ENCODE measurements at places on chromosomes 2 and 18.

DNA sequence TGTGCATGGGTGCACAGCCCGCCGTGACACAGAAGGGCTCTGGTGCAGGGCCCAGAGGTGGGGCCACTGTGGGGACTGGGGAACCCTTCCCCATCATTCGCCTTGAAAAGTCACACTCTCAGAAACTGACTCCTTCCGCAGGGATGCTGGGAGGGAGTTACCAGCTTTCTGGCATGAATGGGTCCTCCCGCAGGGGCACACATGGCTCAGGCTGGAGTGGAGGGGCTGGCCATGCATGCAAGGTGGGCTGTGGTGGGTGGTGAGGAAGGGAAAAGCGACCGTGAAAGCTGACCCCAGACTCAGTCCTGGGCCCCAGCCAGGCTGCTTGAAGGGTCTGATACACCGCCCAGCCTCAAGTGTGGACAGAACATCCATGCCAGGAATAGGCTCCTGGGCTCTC lies 201.1 kb downstream of the TNS1 start:
- DNase-seq, result no peak

- DNase-seq, result no peak
Observed at GRCh38 chr2:40225670-40226210, 226.2 kb downstream of the SLC8A1 start.

DNA sequence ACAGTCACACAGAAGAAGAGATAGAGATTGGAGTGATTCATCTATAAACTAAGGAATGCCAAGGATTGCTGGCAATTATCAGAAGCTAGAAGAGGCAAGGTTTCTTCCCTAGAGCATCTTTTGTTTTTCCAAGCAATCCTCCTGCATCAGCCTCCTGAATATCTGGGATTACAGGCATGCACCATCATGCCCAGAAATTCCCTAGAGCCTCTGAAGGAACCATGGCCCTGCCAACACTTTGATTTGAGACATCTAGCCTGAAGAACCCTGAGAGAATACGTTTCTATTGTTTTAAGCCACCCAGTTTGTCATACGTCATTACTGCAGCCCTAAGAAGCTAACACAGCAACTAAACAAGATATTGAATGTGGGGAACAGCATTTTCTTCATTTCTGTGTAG lies 525.0 kb downstream of the ERBB4 start:
- DNase-seq, result no peak

DNA sequence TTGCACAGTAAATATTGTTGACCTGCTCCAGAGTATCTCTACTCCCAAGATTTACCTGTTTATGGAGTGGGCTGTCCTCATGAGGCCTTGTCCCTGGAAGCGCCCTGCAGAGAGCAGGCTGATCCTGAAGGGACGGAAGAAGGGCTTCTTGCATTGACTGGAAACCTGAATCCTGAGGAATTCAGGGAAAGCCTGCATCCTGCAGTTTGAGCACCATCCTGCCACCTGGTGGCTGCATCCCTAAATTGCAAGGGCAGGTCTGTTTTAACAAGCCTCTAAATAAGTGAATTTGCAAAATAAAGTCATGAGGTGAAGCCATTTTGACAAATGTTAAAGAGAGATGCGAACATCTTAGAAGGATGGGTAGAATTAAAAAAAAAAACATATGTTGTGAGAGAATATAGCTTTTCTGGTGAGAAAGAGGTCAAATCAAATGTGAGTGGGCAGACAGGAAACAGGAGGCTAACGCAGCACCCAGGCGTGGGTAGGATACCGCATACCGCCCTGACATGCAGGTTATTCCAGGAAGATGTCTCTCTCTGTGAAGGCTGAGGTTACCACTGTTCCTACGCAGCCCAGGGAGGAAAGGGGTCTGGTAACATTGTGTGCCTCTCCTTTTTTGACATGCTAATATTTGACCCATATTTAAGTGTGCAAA lies 754.9 kb downstream of the RNF144A start:
- DNase-seq, result peak; percentile 28

DNA sequence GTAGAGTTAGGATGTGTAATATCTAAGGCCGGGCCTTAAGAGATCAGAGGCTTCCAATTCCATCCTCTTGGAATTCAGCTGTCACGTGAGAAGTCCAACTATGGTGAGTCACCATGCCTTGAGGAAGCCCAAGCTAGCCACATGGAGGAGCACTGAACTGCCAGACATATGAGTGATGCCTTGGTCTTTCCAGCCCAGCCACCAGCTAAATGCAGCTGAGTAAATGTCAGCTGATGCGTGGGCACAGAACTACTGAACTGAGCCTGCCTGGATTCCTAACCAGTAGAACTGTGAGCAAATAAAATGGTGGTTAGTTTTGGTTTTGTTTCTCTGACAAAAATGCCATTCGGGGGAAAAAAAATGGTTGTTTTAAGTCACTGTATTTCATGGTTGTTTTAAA lies 153.7 kb upstream of the SERTAD2 start:
- no peak for DNase-seq

- DNase-seq, result no peak
Observed at GRCh38 chr2:98396745-98397355, 47.8 kb upstream of the INPP4A start.

GRCh38 chr2:41907771-41908207 lies 140.0 kb upstream of the PKDCC start:
- no peak for DNase-seq

- DNase-seq, result no peak
Observed at GRCh38 chr2:219906114-219907010, 278.9 kb downstream of the SLC4A3 start.

- no peak for DNase-seq
Observed at GRCh38 chr2:201842131-201842860, 36.0 kb downstream of the CDK15 start.

GRCh38 chr2:31962757-31963361 lies 47.9 kb downstream of the MEMO1 start:
- DNase-seq, result no peak

- DNase-seq, result no peak
Observed at GRCh38 chr2:51304311-51304710, 272.4 kb upstream of the NRXN1 start.

DNA sequence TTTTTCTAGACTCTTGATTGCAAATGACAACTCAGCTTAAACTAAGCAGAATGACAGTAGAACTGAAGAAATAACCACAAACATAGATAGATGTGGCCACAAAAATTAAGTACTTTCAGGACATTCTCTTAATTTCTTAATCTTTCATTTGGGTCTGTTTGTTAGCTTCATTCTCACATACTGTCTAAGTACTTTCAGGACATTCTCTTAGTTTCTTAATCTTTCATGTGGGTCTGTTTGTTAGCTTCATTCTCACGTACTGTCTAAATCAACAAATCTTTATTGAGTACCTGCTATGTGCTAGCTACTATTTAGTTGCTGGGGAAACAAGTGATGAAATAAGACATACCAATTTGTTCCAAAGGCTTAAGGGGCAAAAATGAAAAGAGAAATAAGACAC lies 35.1 kb downstream of the FAM117B start:
- no peak for DNase-seq

DNA sequence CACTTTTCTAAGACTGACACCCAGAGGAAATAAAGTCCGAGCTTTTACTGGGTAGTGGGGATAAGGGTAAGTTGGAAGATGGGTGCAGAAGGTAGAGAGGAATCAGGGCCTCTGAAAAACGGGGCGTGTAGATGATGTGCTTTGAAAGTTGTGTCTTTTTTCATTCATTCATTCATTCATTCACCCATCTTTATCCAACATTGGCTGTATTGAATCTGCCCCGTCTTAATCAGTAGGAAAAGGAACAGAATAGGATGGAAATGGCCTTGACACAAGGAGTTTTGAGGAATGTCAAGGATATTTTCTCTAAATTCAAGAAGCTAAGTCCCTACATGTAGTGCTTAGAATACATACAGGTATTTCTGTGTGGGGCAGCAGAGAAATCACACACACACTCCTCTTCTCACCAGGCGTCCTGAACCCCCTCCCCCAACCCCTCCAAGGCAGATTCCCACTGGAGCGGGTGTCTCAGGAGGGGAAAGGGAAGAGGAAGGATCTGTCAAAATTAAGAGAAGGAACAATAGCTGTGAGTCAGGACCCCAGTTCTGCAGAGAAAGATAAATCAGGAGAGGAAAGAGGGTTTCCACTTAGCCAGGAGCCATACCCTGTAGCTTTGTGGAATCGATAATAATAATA lies 13.9 kb downstream of the DYSF start:
- no peak for DNase-seq

DNA sequence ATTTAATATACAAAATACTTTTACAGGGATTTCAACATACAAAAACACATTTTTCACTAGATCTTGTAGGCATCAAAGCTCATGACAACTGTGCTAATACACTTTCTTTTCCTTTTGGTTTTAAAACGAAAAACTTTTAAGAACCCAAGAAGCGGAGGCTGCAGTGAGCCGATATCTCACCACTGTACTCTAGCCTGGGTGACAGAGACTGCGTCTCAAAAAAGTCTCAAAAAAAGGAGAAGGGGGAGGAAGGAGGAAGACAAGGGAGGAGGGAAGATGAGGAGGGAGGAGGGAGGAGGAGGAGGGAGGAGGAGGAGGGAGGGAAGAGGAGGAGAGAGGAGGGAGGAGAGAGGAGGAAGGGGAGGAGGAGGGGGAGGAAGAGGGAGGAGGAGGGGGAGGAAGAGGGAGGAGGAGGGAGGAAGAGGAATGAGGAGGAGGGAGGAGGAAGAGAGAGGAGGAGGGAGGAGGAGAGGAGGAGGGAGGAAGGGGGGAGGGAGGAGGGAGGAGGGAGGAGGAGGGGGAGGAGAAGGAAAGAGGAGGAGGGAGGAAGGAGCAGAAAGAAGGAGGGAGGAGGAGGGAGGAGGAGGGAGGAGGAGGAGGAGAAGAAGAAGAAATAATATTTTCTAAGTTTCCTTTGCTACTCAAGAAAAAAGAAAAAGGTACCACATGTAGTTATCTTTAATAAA lies 13.8 kb downstream of the ROCK2 start:
- no peak for DNase-seq

DNA sequence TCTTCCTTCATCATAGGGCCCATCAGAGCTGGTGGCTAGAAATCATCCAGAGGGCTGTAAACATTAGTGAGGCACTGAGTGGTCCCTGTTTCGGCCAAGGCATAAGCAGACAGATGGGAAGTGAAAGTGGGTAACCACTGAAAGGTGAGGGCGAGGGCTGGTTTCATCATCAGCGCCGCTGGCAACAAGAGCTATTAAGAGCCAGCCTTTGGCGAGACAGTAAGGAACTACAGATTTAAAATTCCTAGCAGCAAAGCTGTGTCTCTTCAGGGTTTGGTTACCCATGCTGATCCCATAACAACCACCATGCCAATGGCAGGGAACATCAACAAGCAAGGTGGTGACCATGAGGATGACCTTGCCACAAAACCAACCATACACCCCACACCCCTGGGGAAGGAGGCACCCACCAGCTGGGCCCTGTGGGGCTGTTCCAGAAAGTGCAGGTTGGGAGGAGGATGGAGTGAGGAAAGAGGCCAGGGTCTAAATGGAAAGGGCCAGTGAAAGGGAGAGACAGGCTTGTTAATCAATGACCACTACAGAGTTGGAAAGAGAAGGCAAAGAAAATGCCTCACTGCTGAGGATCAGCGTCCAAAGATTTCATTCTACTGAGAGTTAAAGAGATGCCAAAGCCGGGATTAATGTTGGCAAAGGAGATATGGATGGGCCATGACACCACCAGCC lies 9.0 kb upstream of the SLC20A1 start:
- no peak for DNase-seq

- peak; percentile 15 for DNase-seq
Observed at GRCh38 chr2:64819774-64820688, 166.3 kb upstream of the SERTAD2 start.

DNA sequence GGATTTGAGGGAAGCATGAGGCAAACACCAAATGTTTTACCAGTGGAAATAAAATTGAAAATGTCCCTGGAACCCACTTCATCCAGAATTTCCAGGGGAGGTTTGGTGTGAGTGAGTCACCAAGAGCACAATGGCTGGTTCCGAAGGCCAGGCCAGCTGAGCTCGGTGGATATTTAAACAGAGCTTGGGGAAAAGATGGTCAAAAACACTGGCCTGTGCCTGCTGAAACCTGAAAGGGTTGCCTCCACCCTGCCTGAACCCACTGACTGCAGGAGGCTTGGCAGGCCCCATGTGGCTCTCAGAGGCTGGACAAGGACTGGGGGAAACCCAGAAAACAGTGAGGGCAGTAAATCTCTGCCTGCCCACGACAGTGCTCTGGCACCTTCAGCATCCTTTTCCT lies 93.9 kb downstream of the TTC32 start:
- DNase-seq, result no peak

- no peak for DNase-seq
Observed at GRCh38 chr2:174824068-174824467, 59.8 kb upstream of the CHRNA1 start.

DNA sequence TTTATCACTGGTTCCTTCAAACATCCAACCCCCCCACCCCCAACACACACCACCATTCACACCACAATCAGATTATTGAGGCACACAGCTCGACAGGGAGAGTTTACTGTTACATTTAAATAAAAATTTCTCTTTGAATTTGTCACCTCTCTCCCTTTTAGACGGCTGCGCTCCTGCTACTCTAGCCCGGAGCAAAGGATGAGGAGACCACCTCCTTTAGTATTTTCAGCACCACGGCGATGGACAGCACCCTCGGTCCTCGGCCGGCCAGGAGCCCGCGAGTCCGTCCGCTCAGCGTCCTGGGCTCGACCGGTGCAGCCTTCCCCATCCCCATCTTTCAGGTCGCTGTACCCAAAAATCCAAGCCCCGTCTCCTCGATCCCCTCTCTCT lies 892 bp downstream of the CELF4 start:
- no peak for DNase-seq

DNA sequence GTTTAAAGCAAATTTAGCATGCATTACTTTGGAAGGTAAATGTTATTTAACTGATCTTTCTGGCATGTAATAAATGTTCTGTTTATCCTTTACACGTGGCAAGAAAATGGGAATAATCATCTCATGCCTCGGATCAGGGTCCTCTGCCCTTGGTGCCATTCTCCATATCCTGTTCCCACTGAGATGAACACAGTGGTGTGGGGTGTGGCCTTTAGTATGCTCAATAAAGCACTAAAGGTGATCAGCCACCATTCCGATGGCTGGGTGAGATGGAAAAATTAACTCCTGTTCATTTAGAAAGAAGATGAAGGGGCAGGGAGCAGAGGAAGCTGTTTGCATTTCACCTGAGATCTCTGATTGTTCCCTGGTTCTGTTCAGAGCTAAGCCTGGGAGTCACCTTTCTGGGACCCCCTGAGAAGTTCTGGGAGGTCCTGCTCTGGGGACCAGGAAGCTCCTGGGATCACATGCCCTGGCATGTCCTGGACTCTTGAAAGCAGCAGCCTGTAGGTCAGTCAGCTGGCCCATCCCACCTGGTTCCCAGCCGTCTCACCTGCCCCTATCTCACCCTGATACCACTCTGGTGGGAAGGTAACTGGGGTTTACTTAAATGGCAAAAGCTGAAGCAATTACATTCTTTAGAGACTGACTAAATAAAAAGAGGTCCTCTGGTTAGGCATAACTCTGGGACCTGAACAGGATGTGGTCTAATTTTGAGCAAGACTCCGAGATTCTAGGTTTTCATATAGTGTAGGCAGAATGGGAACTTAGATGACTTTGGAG lies 288.9 kb upstream of the EPAS1 start:
- DNase-seq, result no peak

- no peak for DNase-seq
Observed at GRCh38 chr2:74493546-74493945, 5.9 kb downstream of the LBX2 start.
